ENCODE measurements at places on chromosomes 4 and X.
A peak's percentile ranks its signal among the peaks of the same experiment; 100 is the strongest.

DNA sequence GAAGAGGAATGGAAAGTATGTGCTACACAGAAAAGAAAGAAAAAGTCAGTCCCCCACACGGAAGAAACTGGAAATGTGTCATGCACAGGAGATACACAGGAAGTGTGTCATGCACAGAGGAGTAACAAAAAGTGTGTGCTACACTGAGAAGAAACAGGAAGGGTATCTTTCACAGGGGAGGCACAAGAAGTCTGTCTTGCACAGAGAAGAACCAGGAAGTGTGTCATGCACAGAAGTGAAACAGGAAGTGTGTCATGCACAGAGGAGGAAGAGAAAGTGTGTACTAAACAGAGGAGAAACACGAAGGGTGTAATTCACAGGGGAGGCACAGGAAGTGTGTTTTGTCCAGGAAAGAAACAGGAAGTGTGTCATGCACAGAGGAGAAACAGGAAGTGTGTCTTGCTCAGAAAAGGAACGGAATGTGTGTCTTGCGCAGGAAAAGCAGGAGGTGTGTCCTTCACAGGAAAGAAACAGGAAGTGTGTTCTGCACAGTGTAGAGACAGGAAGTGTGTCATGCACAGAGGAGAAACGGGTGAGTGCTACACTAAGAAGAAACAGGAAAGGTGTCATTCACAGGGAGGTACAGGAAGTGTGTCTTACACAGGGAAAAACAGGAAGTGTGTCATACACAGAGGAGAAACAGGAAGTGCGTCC is 527.2 kb upstream of the PRKX start:
- DNase-seq, result no peak

DNA sequence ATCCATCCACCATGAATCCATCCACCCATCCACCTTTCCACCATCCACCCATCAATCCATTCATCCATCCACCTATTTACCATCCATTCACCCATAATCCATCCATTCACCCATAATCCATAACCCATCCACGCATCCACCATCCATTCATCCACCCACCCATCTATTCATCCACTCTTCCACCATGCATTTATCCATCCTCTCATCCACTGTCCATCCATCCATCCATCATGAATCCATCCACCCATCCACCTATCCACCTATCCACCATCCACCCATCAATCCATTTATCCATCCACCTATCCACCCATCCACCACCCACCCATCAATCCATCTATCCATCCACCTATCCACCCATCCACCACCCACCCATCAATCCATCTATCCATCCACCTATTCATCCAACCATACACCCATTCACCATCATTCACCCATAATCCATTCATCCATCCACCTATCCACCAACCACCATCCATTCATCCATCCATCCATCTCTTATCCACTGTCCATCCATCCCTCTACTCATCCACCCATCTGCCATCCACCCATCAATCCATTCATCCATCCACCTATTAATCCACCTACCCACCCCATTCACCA is 179.7 kb upstream of the PSAPL1 start:
- DNase-seq, result no peak

DNA sequence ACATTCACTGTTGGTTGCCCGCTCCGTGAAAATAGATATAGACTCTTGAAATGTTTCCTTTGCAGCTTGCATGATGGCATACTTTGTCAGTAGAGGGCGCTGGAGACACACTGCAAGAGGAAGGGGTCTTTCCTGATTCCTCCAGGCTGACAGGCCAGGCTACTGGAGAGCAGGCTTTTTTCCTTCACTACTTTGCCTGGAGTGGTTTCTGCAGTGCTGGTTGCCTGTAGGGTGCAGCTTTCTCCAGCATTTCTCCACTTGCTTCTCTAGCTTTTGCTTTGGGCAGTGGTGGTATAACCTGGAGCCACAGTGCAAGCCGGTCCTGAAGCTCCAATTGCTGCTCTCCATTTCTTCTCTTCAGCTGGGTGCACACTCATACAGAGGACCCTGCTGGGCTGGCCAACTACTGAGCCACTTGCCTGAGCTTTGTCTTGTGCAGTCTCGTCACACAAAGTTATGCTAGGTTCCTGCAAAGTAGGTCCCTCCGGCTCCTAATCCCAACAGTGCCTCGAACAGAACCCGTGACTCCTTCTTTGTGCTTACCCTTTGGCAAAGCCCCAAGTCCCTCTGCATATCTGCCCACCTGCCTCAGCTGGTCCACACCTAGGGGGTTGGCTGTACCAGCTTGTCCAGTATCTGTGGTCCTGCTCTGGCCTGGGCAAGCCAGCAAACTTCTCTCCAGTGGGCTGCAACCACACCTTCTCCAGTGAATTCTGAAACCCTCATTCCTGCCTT is 46.3 kb downstream of the RASSF6 start:
- DNase-seq, result peak; percentile 49

- no peak for DNase-seq
These were observed 1.9 kb downstream of the GPC4 start for GRCh38 chrX:133413218-133413925.

GRCh38 chrX:153714256-153714655 is 9.9 kb downstream of the BCAP31 start:
- DNase-seq, result no peak

GRCh38 chr4:95402299-95402698 is 146.5 kb downstream of the UNC5C start:
- DNase-seq, result no peak

- DNase-seq, result no peak
These were observed 32.2 kb downstream of the WFS1 start for GRCh38 chr4:6301732-6302442.

DNA sequence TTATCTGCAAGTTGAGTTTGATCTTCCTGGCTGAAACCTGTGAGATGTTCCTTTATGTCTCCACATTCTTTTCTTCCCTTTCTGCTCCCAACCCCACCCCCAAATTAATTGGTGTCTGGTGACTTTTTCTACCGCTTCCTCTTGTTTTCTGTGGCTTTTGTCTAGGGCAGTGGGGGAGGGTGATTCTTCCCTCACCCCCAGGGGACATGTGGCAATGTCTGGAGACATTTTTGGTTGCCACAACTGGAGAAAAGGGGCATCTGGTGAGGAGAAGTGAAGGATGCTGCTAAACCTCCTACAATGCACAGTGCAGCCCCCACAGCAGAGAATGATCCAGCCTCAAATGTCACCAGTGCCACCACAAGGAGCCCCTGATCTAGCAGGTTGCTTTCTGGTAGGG is 152.9 kb downstream of the NHS start:
- no peak for DNase-seq

DNA sequence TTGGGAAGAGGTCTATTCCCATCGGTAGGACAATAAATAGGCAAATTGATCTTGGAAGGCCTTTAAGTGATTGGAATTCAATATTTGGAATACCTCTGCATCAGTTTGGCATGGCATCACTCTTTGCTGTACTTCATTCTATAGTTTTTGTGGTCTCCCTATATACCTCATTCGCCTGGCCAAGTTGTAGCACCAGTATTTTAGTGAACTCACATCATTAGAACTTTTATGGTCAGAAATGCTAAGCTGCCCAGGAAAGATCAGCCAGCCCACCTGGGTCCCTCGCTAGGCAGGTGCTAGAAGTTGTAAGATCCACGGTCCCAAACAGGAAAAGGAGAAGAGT is 40.3 kb downstream of the ZCCHC13 start:
- DNase-seq, result no peak

- peak; percentile 58 for DNase-seq
These were observed 34.5 kb upstream of the HELT start for GRCh38 chr4:184983672-184984356.

- DNase-seq, result no peak
These were observed 906 bp downstream of the DKK2 start for GRCh38 chr4:107034996-107035818.

DNA sequence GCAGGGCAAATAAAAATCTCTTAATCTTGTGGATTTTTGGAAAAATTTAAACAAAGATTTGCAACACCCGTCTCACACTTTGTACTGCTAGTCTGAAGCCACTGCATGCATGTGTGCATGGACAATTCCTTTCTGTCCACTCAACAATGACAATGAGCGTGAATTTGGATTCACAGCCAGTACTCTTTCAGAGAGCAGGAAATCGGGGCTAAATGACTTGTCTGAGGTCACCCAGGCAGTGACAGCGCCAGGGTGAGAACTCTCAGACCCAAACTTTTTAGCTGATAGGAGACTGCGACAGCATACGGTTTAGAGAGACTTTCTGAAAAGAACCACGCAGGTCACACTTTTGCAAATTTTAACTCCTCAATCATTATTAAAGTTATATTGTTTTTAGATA is 90.9 kb downstream of the ZNF827 start:
- DNase-seq, result no peak

GRCh38 chrX:147403040-147403439 is 508.7 kb upstream of the FMR1 start:
- no peak for DNase-seq

- no peak for DNase-seq
These were observed 191.2 kb downstream of the FRMPD4 start for GRCh38 chrX:12329476-12329875.

DNA sequence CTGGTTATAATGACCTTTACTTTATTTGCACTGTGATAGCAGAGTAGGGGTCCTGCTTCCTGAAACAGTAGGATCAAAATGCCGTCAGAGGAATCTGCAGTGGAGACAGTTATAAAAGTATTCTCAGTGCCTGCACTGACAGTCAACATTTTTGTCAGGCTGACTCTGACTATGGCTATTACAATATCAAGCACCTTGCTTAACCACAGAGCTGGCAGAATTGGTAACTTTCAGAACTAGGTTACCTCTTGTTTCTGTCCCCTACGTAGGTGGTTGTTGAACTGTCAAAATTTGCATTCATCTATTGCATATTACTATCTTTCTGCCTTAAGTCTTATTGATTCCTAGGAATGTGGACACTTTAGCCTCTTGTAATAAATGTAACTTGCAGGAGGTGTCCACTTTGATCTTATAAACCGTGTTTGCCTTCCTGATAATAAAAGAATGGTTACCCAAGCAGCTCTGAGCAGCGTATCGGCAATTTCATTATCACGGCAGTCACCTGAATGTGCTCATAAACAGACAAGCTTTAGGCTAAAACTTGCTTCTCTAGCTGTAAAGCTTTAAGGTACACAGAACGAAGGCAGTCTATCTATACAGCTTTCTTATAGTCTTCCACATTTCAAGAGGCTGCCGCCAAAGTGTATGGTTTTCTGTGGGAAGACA is 353.0 kb upstream of the GALNT7 start:
- no peak for DNase-seq

- no peak for DNase-seq
These were observed 96.4 kb upstream of the C1GALT1C1 start for GRCh38 chrX:120726294-120726693.

GRCh38 chr4:61397174-61397573 is 197.0 kb downstream of the ADGRL3 start:
- DNase-seq, result no peak

DNA sequence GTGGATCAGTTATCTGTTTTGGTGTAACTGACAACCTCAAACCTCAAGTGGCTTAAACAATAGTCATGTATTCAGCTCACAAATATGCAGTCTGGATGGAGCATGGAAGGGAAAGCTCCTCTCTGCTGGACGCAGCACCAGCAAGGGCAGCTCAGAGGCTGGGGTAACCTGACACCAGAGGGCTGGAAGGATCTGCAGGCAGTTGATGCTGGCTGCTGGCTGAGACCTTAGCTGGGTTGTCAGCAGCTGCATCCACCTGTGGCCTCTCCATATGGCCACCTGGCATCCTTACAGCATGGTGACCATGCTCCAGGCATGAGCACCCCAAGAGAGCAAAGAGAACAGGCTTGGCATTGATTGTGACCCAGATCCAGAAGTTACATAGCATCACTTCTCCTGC is 46.7 kb downstream of the ENPP6 start:
- DNase-seq, result peak; percentile 30

DNA sequence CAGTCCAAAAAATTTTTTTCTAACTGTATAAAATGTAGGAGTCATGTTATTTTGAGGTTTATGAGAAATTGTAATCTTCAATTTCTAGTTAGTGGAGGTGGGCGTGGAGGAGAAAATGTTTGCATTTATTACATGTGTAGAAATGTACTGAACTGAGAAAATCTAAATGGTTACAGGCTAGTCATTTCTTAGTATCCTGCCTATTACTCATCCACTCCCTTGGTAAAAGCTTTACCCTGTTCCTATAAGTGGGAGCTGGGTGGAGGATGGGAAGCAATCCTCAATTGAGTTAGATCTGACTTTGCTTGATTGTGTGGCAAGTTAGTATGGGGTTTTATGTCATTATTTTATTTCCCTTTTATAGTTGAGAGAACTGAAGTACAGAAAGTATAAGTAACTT is 73.8 kb downstream of the POLA1 start:
- DNase-seq, result no peak

GRCh38 chr4:66613591-66613990 is 931.7 kb downstream of the CENPC start:
- no peak for DNase-seq

DNA sequence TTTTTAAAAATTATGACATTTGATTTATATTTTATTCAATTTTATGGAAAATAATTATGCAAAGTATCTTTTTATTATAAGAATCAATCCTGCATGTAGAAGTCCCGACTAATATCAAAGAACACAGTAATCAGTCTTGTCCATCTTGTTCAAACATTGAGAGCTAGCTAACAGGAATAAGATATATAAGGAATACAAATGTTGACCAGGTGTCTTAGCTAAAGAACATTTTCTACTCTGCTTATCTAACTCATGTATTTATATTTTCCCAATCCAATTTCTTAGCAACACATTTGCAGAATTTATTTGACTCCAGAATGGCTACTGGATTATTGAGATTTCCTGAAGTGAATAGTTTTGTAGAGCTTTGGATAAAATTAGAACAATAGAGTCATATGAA is 61.5 kb upstream of the NR3C2 start:
- DNase-seq, result no peak

GRCh38 chr4:139560406-139561104 is 4.5 kb upstream of the SETD7 start:
- DNase-seq, result no peak

DNA sequence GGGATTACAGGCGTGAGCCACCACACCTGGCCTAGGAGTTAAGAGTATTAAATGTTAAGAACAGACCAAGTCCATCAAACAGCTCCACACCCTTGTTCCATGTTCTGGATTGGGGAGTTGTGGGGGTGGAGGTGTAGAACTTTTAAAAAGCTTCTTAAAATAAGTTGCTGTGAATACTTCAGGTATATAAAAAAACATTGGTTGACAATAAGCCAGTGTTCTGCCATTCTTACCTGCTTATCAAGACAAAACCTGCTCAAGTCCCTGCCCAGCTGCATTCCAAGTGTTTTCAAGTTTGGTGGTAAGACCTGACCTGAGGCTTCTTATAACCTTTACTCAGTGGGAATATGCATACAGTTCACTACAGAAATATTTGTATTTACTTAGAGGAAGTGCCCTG is 6.4 kb downstream of the RBM3 start:
- DNase-seq, result no peak

DNA sequence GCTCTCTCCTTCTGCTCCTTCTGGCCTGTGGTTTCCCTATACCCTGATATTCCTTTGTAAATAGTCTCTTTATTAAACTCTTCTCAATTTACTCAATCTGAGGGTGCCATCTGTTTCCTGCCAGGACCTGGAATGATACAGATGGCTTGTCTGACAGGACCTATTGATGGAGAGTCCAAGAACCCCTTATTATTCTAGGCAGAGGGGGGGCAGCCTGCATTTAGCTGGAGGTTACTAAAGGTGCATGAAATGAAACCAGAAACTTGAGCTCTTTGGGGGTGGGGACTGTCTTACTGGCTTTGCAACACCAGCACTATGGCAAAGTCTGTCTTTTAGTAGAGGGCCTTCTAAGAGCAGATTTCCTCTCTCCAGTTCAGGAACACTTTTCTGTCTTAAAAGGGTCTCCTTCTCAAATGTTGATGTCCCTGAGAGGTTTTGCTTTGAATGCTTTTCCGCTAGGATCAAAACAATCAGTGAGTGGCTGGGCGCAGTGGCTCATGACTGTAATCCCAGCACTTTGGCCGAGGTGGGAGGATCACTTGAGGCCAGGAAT is 162.5 kb upstream of the MED14 start:
- peak; percentile 95 for DNase-seq
